GM12865 (cell line): ENCODE measurements at places on chromosomes 5 and 9.

GRCh38 chr9:73689051-73689870 lies 537.6 kb downstream of the ANXA1 start:
- DNase-seq, result no peak

- no peak for DNase-seq
Measured at GRCh38 chr5:73005886-73006285, 50.0 kb downstream of the FCHO2 start.

DNA sequence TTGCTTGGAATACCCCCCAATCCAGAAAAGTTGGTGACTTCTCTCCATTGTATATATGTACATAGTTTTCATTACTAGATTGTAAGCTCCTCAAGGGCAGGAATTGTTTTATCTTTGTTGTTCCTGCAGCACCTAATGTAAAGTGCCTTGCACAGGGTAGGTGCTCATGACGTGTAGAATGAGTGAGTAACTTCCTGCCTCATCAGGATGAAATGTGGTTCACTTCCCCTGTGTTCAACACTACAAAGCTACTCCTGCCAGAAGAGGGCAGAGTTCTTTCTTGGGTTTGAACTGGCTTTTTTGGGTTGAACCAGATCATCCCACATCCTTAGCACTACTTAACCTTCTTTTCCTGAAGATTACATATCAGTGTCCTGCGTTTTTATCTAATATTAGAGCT lies 23.9 kb downstream of the GTF3C4 start:
- DNase-seq, result peak; percentile 3

GRCh38 chr5:96090215-96090614 lies 128.6 kb upstream of the ELL2 start:
- no peak for DNase-seq

GRCh38 chr5:43367909-43368669 lies 44.1 kb downstream of the CCL28 start:
- no peak for DNase-seq

- no peak for DNase-seq
Measured at GRCh38 chr9:36029765-36030528, 6.8 kb upstream of the RECK start.

- DNase-seq, result no peak
Measured at GRCh38 chr5:71743155-71743554, 24.1 kb downstream of the CARTPT start.

DNA sequence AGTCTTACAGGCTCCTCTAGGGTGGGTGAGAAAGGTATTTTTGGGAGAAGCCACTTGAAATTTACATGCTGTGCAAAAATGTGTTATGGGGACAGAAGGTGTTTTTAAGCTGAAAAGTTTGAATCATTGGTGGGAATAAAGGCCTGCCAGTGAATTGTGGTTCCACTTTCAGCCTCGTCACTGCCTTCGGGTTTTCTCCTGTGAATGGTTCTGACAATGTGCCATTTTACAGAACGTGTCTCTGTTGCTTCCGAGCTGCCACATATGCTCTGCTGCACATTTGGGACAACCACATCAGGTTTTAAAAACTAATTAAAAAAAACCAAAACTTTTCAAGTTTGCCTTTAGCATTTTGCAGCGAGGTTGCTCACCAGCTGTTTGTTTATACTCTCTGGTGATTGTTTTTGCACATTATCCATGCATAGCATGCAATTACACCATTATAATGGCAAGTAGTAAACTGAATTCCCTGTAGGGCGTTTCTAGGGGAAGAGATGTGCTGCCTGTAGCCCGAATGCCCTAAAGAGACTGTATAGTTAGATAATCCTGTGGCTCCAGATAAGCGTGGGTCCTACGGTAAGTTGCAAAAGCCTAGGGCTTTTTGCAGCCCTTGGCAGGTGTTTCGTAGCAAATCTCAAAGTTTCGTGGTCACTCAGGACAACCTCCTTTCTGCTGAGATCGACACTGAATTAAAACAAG lies 40.1 kb upstream of the SUB1 start:
- DNase-seq, result no peak

GRCh38 chr5:139474890-139475791 lies 4.3 kb downstream of the SMIM33 start:
- DNase-seq, result no peak

- DNase-seq, result peak; percentile 69
Measured at GRCh38 chr5:1800472-1801221, 560 bp upstream of the NDUFS6 start.

DNA sequence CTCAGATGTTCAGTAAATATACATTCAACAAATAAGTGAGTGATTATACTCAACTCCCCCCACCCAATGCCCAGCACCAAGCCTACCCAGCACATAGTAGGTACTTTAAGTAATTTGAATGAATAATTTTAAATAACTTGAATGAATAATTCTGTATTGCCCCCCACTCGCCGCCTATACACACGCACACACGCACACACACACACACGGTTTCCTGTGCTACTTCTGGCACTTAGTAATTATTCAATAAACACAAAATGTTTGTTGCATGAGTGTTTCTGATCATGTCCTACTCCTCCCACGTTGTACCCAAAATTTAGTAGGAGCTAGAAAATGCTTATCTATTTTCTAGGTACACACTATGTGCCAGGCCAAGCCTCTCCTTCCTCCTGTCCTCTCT lies 16.2 kb downstream of the PCDH12 start:
- no peak for DNase-seq

DNA sequence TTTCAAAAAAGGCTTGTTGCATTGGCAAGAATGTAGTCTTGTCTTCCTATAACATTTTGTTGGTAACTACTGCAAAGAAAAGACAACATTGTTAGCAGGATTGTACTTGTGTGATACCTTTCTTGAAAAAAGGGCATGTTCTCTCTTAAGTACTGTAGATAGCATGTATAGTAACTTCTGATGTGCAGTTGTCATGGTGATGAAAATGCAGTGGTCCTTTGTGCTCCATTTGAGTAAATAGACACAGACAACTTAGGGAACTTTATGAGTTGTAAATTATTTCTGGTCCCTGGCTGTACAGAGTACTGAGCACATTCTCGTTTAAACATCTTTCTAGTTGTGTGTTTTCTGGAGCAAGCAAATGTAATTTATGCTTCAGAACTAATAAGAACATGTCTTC lies 103.3 kb downstream of the CD180 start:
- DNase-seq, result no peak

DNA sequence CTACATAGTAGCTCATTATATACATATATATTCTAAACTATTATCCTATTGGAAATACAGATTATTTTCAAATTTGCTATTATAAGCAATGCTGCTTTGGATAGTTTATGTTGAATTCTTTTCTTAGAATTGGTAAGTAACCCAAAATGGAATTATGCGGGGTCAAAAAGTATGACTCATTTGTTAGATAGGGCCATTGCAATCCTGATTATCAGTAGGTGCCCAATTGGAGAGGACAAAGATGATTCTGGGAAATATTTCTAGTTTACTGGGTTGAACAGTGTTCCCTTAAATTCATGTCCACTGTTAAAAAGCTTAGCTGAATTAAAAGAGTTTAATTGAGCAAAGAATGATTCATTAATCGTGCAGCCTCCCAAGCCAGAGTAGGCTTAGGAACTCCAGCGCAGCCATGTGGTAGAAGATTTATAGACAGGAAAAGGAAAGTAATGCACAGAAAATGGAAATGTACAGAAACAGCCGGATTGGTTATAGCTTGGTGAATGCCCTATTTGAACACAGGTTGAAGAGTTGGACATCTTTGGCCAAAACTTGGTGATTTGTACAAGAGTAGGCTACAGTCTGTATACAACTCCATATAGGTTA lies 81.8 kb downstream of the GDNF start:
- DNase-seq, result no peak

DNA sequence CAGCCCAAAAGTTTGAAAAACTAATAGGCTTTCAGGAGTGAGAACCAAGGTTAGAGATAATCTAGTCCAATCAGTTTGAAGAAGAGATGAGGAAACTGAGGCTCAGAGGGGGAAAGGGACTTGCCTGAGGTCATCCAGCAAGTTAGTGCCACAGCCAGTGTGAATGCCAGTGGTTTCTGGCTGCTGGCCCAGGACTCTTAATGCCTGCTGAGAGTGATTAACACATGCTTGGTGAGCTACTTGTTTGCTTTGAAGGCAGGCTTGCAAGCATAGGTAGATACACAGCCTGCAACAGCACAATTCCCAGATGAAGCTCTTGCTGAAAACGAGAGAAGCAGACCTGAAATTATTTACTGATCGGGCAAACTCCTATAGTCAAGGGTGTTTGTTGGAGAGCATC lies 591.6 kb upstream of the SGCD start:
- no peak for DNase-seq

DNA sequence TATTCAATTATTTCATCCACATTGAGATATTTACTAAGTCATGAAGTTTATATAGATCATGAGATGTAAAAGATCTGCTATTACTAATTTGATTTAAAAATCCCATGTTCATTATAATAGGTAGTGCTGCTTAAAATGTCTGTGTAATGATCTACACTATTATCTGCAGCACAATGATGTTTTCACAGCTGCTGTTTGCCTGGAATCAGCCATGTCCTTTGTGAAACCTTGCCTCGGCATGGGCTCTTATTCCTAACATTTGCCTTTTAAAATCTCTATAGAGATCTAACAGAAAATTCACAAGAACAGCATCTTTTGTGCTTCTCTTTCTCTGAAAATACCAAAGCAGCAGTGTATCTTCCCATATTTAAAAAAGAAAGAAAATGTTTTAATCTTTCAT lies 444.6 kb downstream of the PTPRD start:
- no peak for DNase-seq

DNA sequence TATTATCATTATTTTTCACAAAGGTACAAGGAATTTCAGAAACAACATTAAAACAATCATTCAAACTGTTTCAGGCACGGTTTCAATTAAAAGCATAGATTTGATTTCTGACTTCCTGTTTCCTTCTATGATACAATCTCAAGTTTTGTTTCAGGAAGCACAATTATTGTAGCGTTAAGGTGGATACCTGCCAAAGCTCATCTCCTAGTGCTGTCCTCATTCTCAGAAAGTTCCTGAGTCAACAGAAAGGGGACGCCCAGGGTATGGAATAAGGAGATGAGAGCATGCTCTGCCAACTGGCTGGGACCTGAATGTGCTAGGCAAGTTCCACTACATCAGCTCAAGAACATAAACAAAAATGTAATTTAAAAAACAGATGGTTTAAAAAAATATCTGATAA lies 2.0 kb upstream of the TRIM14 start:
- DNase-seq, result no peak

DNA sequence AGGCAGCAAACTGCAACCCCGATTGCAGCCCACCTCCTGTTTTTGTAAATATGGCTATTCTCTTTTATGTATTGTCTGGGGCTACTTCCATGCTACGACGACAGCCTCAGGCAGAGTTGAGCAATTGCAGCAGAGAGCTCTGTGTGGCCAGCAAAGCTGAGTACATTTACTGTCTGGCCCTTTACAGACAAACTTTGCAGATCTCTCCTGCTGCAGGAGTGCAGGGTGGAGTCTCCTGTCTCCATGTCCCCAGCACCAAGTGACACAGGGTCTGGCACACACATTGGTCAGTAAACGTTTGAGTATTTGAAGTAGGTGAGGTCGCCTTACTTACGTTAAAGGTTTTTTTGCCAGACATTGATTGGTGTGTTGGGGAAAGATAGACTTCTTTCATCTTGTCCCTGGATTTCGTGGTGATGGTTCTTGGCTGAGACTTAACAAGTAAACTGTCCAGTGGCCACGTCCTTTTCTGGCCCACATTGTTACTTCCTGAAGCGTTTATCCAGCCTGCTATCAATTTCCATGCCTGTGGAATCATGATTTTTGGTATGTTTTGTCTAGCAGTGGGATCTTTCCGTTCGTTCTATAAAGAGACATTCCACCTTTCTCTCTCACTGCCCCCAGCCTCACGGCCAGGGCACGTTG lies 27.2 kb downstream of the PRRC2B start:
- no peak for DNase-seq

- DNase-seq, result peak; percentile 64
Measured at GRCh38 chr9:130682421-130683121, 11.0 kb upstream of the EXOSC2 start.

- peak; percentile 78 for DNase-seq
Measured at GRCh38 chr9:89690334-89690912, 85.6 kb downstream of the GADD45G start.

DNA sequence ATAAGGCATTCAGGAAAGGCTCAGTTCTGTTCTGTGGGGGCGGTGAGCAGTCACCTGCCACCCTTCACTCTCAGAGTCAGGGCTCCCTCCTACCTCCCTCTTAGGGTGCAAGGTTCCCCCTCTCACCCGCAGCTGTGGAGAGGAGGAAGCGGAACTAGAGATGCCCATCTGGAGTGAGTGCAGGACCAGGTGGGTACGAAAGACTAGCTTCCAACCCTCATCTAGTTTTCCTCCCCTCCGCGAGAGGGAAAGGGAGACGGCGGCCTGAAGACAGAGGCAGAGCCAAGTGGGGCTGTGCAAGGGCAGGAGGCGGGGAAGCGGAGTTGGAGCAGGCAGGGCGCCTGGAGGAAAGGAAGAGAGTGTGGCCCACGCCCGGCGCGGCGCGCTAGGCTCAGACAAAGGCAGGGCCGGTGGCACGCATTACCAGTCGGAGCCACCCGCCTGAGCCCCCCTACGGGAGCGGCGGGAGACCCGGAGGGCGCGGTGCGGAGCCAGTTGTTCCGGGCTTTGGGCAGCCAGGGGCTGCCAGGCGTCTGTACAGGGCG lies 7.3 kb downstream of the PRR7 start:
- DNase-seq, result no peak

DNA sequence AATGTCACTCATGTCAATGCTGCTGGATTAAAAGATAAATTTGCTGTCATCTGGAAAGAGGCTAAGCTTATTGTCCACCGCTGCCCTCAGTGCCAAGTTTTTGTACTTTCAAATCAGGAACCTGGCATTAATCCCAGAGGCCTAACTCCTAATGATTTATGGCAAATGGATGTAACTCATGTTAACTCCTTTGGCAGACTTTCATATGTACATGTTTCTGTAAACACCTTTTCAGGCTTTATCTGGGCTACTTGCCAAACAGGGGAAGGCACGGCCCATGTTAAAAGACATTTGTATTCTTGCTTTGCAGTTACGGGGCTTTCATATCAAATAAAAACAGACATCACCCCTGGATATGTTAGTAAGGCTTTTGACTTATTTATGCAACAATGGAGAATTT lies 608.0 kb upstream of the ACO1 start:
- DNase-seq, result no peak

- DNase-seq, result no peak
Measured at GRCh38 chr9:32398207-32398606, 13.8 kb downstream of the ACO1 start.

DNA sequence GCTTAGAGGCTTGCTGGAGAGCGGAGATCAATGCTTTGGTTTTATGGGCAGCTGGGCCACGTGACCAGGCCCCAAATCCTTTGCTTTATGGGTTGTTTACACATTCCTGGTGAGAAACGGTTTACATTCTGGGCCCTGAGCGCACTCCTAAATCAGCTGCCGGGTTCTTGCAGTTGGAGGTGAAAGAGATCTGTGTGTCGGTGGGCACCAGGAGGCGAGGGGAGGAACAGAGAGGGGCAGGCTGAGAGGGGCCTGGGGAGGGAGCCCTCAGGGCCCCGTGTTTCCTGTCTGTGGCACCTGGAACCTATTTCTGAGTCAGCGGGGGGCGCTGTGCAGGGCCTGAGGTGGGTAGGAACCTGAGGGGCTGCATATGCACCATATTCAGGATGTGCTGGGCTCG lies 63.5 kb upstream of the HAND1 start:
- peak; percentile 48 for DNase-seq
